CD4-positive, alpha-beta T cell treated with Interleukin-10 for 1 hour (primary cell): ENCODE measurements at places on chromosomes 16 and 17.
A peak's percentile ranks its signal among the peaks of the same experiment; 100 is the strongest.

GRCh38 chr16:81861915-81862314, 82.8 kb downstream of the PLCG2 start:
- no peak for DNase-seq

DNA sequence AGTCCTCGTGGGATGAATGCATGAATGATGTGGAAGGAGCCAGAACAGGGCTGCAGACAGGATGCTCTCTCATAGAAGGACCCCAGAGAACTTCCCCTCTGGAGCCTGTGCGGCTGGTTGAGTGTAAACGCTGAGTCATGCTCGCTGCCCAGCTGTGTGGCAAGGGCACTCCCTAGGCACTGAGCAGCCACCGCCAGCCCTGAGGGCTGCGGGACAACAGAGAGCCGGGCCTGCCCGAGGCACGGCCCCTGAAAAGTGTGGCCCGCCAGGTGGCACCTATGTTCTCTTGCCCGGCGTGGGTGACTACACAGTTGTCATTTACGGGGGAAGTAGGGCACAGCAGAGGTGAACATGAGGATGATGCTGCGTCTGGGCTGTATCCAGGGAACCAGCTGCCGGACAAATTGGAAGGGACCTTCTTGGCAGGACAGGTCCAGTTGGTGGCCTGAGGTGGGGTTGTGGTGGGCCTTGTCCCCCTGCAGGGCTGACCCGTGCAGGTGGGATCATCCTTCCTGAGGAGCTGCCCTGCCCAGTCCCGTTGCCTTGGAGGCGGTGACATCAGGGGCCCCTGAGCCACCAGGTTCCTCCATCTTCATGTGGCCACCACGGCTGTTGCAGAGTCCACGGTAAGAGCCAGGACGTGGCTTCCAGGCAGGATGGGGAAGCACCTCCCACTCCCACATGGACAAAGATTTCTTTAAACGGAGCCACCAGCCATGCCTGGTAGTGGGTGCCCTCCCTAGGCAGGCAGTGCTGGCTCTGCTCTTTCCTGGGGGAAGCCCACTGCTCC, 94.8 kb upstream of the CBX4 start:
- no peak for DNase-seq

DNA sequence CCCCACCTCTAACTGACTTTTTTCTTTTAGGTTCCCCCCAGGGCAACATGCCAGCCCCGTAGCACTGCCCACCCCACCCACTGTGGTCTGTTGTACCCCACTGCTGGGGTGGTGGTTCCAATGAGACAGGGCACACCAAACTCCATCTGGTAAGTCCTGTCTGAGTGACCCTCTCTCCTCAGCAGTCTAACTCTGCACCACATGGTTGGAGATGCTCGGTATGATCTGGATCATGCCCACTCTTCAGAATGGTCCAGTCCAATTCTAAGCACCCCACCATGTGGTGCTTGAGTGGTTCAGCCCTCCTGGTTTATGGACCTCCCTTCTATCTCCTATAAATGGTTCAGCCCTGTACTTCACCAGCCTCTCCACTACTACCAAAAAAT, 5.9 kb downstream of the KDM6B start:
- peak; percentile 52 for DNase-seq

DNA sequence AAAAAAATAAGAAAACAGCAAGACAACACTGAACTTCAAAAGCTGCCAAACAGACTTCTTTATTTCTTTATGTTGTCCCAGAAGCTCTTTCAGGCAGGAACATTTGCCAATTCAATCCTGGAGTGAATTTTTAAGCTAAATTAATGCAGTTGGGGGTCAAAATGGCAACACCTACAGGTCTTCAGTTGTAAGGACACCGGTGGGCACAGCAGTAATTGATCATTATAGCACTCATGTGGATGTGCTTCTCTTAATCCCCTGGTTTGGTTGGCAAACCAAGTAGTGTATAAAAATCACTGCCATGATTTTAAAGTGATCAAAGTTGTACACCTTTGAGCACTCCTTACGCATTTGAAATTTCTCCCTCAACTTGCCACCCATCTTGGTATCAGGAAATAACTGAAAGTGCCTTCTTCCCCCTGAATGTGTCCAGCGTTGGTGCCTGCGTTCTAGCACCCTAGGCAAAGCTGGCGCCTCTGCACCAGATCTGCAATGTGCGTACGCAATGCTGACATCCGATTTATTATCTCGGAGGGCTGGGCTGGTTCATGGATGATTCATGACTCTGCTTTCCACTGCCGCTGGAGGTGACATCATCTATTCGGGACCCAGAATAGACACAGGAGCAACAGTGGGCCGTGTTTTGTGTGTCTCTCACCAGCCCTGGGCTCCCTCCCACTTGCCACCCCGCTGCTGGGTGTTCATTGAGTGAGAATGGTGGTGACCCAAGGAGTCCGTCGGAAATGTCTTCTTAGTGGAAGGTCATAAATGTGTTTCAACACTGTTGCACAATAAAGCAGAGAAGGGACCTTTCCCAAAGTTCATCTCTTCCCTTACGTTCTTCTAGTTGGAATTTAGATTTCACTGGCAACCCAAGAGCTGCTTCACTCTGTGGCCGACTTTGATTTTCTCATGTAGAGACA, 203.4 kb downstream of the CCDC182 start:
- no peak for DNase-seq

DNA sequence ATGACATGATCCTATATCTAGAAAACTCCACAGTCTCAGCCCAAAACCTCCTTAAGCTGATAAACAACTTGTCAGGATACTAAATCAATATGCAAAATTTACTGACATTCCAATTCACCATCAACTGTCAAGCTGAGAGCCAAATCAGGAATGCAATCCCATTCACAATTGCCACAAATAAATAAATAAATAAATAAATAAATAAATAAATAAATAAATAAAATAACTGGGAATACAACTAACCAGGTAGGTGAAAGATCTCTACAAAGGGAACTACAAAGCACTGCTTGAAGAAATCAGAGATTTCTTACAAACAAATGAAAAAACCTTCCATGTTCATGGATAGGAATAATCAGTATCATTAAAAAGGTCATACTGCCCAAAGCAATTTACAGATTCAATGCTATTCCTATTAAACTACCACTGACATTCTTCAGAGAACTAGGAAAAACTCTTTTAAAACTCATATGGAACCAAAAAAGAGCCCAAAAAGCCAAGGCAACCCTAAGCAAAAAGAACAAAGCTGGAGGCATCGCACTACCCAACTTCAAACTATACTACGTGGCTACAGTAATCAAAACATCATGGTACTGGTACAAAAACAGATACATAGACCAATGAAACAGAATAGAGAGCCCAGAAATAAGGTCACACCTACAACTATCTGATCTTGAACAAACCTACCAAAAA, 37.7 kb downstream of the BRIP1 start:
- DNase-seq: no peak

- peak; percentile 72 for DNase-seq
Observed at GRCh38 chr17:10844621-10845387, 6.9 kb upstream of the PIRT start.

DNA sequence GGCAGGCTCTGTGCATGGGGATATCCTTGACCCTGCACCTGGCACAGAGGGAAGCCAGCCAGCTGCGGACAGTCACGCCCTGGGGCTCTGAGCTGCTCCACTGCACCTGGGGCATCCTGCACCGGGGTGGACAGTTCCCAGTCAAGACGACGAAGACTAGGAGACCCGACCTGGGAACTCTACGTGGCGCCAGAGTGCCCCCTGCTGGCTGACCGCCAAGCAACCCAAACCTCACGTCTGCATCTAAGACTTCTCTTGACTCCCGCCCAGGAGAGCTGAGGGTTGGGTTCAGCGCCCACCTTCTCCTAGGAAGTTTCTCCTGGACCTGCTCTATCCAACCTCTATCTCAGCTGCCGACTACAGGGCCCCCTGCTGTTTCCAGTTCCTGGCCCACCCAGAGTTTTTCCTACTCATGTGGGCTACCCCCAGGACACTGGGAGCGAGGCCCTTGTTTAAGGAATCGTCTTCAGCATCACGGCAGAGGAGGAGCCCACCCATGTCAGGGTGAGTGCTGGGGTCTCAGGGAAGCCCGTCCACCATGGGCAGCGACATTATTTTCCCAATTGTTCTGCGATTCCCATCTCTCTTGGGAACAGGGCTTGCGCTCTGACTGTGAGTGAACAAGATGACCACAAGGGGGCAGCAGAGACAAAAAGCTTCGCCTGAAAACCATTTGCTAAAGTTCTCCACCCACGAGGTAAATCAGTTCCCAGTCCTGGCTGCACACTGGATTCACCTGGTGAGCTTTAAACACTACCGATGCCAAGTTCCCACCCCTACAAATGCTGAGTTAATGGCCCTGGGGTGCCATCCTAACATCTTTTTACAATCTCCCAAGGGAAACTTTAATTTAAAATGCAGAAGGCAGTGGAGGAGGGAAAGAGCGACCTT, 29.3 kb downstream of the TLE7 start:
- peak; percentile 64 for DNase-seq

- no peak for DNase-seq
Observed at GRCh38 chr16:49824593-49824992, 31.3 kb downstream of the ZNF423 start.

DNA sequence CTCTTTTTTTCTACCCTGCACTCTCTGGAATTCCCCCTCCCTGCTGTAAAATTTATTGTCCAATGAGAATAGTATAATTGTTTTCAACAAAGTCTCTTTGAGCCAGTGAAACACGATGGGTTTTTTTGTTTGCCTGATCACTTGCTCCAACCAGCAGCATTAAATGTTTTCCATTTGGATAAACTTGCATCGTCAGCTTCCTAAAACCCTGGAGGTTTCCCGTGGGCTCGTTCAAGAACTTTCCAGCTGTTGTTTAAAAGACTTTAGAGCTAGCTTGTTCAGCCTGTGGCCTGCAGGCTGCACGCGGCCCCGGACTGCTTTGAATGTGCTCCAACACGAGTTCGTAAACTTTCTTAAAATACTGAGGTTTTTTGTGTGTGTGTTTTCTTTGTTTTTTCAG, 14.9 kb downstream of the NAGPA start:
- no peak for DNase-seq

- DNase-seq: no peak
Observed at GRCh38 chr17:5499476-5500231, 13.3 kb downstream of the MIS12 start.

- DNase-seq: no peak
Observed at GRCh38 chr16:1540556-1540855, 7.0 kb downstream of the TMEM204 start.

DNA sequence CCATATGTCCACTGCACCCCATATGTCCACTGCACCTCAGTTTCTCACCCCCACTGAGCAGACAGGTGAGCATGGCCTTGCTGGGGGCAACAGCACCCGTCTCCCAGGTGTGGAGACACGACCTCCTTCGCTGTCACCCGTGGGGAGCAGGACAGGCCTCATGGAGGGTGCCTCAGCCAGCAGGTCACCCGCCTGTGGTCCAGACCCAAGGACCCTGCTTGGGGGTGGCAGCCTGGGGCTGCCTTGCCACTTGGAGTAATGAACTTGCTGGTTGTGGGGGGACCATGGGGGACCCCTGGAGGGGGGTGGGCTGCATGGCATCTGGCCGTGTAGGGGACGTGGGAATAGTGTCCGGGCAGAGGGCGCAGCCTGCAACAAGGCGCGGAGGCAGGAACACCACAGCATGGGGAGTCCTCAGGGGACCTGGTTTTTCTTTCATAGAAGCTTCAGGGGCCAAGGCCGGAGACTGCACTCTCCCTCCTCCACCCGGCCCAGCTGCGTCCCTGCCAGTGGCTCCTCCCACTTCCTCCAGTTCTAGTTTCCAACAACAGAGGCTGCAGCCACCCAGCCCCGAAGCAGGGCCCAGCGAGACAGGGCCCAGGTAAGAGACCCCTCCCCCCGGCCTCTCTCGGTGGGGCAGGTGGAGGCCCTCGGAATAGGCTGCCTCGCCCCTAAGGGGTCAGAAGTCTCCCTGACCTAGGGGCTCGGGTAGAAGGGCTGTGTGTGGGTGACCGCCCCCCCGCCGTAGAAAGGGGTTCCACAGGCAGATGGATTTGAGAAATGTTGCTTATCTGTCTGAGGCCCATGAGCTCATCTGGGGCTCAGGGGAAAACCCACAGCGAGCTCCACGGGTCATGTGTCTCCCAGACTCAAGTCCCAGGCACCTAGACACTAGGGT, at the start of gene NHLRC4:
TSS of gene NHLRC4 (plus strand) at position 531 of the 898 bp plus-strand sequence. CDS start 1,043 bp downstream, outside the sequence.
- peak; percentile 53 for DNase-seq

- DNase-seq: peak; percentile 65
Observed at GRCh38 chr16:17416461-17417311, 54.1 kb downstream of the XYLT1 start.

- DNase-seq: no peak
Observed at GRCh38 chr17:45016823-45017222, 34.6 kb downstream of the DCAKD start.

DNA sequence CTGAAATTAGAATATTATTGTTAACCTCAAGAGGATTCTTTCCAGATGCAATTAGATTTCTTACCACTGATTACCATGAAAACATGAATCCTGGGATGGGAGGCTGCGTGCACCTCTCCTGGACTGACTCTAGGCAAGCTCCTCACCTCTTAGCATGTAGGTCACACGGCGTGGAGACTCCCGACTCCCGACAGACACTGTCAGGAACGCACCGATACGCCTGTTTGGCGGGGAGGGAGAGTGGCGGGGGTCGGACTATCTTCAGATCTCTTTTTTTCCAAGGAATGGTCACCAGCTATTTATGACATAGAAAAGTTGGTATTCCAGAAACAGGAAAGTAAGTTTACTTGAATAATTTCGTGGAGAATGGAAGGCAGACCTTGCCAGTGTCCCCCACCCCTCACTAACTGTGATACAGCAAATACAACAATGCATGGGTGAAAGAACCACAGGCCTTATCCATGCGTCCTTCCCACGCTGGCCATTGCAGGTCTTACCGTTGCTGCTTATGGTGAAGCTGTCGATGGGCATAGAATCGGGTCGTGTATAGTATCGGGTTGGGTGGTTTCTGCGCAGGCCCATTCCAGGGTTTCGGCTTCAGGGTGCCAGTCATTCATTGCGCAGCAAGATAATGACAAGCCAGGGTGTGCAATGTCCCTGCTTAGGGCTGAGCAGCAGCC, 62.6 kb upstream of the ENDOV start:
- DNase-seq: no peak

DNA sequence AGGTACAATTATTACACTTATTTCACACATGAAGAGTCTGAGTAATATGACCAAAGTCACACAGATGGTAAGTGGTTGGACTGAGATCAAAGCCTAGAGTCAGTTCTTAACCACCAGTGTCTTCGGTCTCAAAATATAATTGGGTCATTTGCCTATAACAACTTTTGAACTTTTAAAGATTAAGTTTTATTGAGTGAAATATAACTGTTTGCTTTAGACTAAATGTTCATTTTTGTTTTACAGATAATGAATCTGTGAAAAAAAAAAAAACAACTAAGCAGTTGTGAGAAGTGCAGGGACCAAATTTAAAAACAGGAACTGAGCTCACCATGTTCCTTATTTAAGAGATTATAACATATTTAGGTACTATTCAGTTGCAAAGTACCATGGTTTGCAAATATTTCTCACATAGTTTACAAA, 150.1 kb downstream of the ITFG1 start:
- no peak for DNase-seq

GRCh38 chr17:27817731-27818130, 17.4 kb upstream of the NOS2 start:
- DNase-seq: no peak
